ENCODE measurements at places on chromosomes 1 and 21.

GRCh38 chr21:29105218-29105617 is 25.2 kb upstream of the MAP3K7CL start:
- no peak for DNase-seq

DNA sequence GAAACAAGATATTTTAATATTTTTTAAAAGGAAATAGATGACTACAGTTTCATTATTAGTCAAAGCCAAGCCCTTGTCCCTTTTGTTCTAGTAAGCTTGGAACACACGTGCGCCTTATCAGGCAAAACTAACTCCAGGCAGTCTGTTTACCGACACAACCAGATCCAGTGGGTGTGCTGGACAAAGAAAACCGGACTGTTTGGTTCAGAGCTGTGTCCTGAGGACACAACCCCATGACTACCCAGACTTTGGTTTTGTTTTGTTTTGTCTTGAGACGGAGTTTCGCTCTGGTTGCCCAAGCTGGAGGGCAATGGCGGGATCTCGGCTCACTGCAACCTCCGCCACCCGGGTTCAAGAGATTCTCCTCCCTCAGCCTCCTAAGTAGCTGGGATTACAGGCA is 13.9 kb upstream of the RHOU start:
- DNase-seq = no peak

DNA sequence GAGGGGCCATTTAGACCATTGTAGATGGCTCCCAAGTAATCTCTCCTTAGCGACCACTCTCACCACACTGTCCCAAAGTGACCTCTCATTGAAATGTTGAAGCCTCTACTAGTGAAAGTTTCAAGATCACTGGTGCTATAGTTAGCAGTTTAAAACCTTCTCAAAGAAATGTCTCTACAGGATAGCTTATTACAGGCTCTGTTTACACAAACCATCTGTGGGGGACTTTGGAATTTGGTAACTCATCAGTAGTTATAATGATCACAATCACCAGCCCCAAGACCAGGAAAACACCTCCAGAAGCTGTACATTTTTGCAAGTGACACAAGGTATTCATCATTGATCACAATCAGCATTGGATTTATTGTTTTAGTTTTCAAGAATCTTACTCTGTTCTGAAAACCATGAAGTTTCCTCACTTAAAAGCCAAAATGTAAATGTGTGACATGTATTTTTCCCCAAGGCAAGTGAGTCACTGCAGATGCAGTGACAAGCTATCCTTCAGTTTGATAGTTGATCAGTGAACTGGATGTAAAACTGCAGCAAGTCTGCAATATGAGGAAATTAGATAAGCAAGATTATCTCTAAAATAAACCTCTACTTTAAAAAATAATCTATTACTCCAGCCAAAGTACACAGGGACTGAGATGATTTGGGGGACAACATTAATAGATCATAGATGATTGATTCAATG is 41.9 kb downstream of the C21orf91 start:
- DNase-seq = no peak

DNA sequence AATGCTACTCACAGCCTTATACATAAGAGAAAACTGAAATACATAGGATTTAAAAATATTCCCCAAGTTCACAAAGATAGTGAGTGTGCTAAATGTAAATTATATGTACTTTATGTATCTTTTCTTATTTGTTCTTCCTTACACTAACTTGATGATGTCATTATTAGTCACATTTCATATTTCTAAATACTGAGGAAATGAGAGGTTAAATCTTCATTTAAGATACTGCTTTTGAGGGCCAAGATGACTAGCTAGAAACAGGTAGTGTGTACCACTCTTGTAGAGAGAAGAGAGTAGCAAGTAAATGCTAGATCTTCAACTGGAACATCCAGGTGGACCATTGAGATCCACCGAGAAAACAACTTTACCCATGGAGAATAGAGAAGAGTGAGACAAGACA is 29.8 kb downstream of the PYHIN1 start:
- no peak for DNase-seq

GRCh38 chr1:161486806-161487741 is 18.2 kb upstream of the FCGR2A start:
- peak; percentile 26 for DNase-seq

Measured in activated T-cell treated with anti-CD3 and anti-CD28 coated beads, Interleukin-2, amount 50 U/mL, for 72 hours (primary cell).